ENCODE measurements at places on chromosomes 7 and 10.

GRCh38 chr7:83455612-83456011, 193.3 kb downstream of the SEMA3E start:
- no peak for DNase-seq
- no peaks in the 10 kb centered on the region for H3K4me1 ChIP-seq
- no peaks in the 10 kb centered on the region for H3K36me3 ChIP-seq
- H3K4me3 ChIP-seq, result no peak overlapping the region
- H3K27ac ChIP-seq, result no peak overlapping the region

DNA sequence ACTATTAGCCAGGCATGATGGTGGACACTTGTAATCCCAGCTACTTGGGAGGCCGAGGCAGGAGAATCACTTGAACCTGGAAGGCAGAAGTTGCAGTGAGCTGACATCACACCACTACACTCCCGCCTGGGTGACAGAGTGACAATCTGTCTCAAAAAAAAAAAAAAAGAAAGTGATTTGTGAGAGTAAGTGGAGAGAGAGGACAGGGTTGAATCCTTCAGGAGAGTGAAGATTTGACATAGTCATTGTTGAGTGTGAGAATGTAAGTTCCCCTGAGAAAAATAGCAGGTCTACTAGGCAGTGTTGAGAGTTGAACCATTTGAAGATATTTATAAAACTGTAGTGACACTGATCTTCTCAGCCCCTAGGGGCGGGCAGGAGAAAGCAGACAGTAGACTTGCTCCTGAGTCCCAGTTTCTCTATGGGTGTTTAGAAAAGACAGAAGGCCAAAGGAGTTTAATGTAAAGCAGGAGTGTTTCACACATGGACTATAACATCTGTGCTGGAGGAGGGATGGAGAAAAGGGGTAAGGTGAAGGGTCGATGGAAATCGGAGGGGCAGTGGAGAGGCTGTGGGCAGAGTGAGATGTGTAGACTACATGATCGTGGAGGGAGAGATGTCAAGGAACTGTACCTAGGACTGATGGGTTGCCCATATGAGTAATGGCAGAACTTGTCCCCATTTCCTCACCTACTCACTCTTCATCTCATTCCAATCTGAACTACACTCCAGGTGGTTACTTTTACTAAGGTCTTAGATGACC, 13.7 kb upstream of the LAMB4 start:
- no peaks in the 10 kb centered on the region for H3K27me3 ChIP-seq
- H3K27ac ChIP-seq, result no peak overlapping the region
- no peaks in the 10 kb centered on the region for H3K4me1 ChIP-seq
- H3K4me3 ChIP-seq, result no peak overlapping the region
- no peak for DNase-seq

- H3K27ac ChIP-seq, result no peak overlapping the region
- H3K36me3 ChIP-seq, result no peaks in the 10 kb centered on the region
- no peaks in the 10 kb centered on the region for H3K27me3 ChIP-seq
- H3K4me3 ChIP-seq, result no peak overlapping the region
- no peaks in the 10 kb centered on the region for H3K4me1 ChIP-seq
These were observed 62.7 kb upstream of the STRIP2 start for GRCh38 chr7:129371487-129371886.

GRCh38 chr7:66007232-66007631, 25.2 kb upstream of the GUSB start:
- no peaks in the 10 kb centered on the region for H3K36me3 ChIP-seq
- no peaks in the 10 kb centered on the region for H3K27me3 ChIP-seq
- no peak for DNase-seq
- no peak overlapping the region for H3K27ac ChIP-seq
- H3K4me3 ChIP-seq, result no peak overlapping the region

DNA sequence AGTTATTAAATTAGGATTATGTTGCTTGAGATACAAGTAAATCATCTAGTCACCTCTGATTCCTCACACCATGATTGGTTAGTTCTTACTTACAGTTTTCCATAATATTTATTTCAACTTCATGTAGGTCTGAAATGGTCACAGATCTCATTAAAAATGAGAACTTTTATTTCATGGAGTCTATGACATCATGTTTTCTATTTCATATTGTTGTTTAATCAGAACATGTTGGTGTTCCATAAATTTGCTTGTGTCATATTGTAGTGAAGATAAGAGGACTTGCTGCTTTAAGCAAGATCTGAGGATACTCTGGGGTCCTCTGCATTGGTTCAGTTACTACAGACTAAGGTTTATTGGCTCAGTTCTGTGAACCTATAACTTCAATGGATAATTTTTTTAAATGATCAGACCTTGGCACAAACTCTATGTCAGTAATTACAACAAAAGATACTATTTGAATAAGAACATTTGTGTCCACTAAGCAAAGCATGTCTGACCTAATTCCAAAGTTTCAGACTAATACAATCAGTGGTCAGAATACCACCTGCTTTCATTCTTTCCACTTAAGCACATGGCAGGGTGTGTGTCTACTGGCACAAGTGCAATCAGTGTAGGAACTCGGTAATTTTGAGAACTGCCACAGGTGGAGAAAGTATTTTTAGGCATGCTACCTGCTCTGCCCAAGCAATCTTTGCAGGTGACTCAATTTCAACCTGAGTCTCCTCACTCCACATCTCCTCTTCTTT, 68.5 kb downstream of the CCDC71L start:
- H3K27me3 ChIP-seq, result no peaks in the 10 kb centered on the region
- H3K27ac ChIP-seq, result no peak overlapping the region
- H3K4me3 ChIP-seq, result no peak overlapping the region
- H3K36me3 ChIP-seq, result no peaks in the 10 kb centered on the region
- DNase-seq, result no peak

DNA sequence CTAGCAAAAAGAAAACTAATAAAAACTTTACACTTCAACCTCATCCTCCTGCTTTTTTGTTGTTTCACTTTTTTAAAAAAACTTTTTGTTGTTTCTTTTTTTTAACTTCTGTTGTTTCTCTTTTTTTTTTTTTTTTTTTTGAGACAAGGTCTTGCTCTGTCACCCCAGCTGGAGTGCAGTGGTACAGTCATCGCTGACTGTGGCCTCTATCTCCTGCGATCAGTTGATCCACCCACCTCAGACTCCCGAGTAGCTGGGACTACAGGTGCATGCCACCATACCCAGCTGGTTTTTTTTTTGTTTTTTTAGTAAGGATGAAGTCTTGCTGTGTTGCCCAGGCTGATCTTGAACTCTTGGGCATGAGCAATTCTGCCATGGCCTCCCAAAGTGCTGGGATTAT, 58.0 kb upstream of the HELLS start:
- H3K36me3 ChIP-seq, result no peaks in the 10 kb centered on the region
- H3K4me1 ChIP-seq, result no peaks in the 10 kb centered on the region
- DNase-seq, result no peak

- no peaks in the 10 kb centered on the region for H3K36me3 ChIP-seq
- H3K4me1 ChIP-seq, result no peaks in the 10 kb centered on the region
- DNase-seq, result no peak
- H3K27ac ChIP-seq, result no peak overlapping the region
- H3K27me3 ChIP-seq, result no peaks in the 10 kb centered on the region
- H3K4me3 ChIP-seq, result no peak overlapping the region
These were observed 112.0 kb downstream of the NT5C2 start for GRCh38 chr10:103080891-103081581.

DNA sequence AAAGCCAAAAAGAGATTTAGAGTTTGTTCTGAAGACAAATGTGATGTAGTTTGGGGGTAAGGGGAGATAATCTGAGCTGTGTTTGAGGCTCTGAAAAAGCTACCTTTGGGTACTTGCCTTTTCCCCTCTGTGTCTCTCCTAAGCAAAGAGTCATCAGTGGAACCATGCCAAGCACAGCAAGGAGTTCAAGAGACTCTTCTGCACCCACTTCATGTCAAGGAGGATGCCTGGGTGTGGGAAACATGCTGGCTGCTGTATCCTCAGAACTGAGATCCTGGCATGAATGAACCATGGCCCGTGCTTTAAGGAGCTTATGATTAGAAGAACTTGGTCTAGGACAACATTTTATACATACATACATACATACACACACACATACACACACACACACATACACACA, 142.9 kb downstream of the NOC3L start:
- no peaks in the 10 kb centered on the region for H3K27me3 ChIP-seq
- H3K27ac ChIP-seq, result no peak overlapping the region
- DNase-seq, result no peak
- H3K36me3 ChIP-seq, result no peaks in the 10 kb centered on the region
- peaks cover 8% of the 10 kb centered on the region for H3K4me1 ChIP-seq
- H3K4me3 ChIP-seq, result no peak overlapping the region

- no peak overlapping the region for H3K4me3 ChIP-seq
- no peak overlapping the region for H3K27ac ChIP-seq
- DNase-seq, result no peak
- no peaks in the 10 kb centered on the region for H3K4me1 ChIP-seq
These were observed 51.3 kb downstream of the TSPAN12 start for GRCh38 chr7:120806669-120807068.
